ENCODE measurements at places on chromosomes 4 and X. TPM values are rescaled to one million over a fixed set of nuclear protein-coding genes. Genes with fewer than 3 reads are reported as not detected.
A peak's percentile ranks its signal among the peaks of the same experiment; 100 is the strongest.

REPS2 gene
- 0.31 TPM for total RNA-seq

EDNRA gene
- not detected for total RNA-seq

MAOB gene
- not detected for total RNA-seq

NSUN7 gene
- not detected for total RNA-seq

STATH gene
- total RNA-seq, result not detected

CDX4 gene
- not detected for total RNA-seq

RAB40A gene
- not detected for total RNA-seq

RTL3 gene
- not detected for total RNA-seq

GPRASP1 gene
- total RNA-seq, result 0.43 TPM

BANK1 gene
- not detected for total RNA-seq

FGF5 gene
- total RNA-seq, result 0.92 TPM

MAGIX gene
- total RNA-seq, result 2.7 TPM

ZRSR2 gene
- total RNA-seq, result 0.49 TPM

CSAG2 gene
- total RNA-seq, result not detected

SAP30 gene
- 37.1 TPM for total RNA-seq

DNA sequence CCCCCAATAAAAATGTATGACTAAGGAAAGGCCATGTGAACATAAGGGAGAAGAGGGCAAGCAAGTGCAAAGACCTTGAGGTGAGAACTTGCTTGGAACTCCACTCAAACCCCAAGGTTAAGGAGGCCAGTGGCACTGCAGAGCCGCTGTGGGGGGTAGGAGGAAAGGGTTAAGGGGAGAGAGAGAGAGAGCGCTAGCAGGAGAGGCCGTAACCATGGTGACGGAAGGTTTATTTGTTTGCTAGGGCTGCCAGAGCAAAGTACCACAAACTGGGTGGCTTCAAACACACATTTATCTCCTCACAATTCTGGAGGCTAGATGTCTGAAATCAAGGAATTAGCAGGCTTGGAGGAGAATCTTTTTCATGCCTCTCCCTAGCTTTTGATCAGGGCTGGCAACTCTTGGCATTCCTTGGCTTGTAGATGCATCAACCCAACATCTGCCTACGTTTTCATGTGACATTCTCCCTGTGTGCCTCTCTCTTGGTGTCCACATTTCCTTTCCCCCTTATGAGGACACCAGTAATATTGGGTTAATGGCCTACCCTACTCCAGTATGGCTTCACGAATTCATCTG is 35.2 kb downstream of the SMIM20 start:
- DNase-seq, result no peak

- DNase-seq, result no peak
These were observed 153.7 kb upstream of the BMP3 start for GRCh38 chr4:80876810-80877209.

GRCh38 chrX:154437971-154438893 is 1.3 kb downstream of the GDI1 start:
- DNase-seq, result no peak

- DNase-seq, result no peak
These were observed 761.8 kb downstream of the FAM133A start for GRCh38 chrX:94435799-94436198.

DNA sequence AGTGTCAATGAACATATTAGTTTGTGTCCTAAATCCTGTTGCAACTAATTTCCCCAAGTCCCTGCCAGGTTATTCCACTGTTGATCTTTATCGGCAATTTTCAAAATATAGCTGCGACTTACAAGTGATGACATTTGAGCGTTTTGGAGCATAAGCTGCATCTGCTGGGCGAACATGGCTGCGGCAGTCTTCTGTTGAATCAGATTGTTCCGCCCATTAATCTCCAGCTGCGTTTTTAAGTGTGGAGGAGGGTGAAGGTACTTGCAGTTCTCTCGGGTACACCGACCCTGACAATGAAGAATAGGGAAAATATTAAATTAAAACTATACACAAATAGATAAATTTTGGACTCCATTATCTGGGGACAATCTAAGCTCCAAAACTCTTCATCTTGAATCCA is 82.7 kb downstream of the MBNL3 start:
- no peak for DNase-seq

GRCh38 chrX:2497961-2498780 is 2.6 kb downstream of the DHRSX start:
- DNase-seq, result peak; percentile 74

DNA sequence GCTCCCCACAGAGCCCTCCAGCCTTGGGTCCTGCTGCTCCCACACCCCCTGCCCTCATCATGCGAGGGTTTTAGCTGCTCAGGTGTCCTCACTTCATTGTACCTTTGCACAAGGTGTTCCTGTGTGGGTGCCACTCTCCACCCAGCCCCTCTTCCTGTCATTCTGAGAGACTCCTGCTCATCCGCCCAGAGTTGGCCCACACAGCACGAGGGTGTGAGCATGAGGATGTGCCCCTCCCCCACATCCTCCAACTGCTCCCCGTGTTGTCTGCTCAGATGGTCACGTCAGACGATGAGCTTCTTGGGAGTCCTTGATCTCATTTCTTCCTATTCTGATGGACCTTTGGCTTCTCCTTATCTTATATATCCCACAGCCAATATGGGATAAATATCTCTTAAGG is 53.2 kb downstream of the HTT-AS start:
- no peak for DNase-seq

- DNase-seq, result no peak
These were observed 18.9 kb downstream of the LAMP2 start for GRCh38 chrX:120450163-120450562.

GRCh38 chrX:2416851-2417604 is 83.7 kb downstream of the DHRSX start:
- DNase-seq, result no peak

GRCh38 chr4:35252866-35253265 is 991.4 kb downstream of the ARAP2 start:
- no peak for DNase-seq

DNA sequence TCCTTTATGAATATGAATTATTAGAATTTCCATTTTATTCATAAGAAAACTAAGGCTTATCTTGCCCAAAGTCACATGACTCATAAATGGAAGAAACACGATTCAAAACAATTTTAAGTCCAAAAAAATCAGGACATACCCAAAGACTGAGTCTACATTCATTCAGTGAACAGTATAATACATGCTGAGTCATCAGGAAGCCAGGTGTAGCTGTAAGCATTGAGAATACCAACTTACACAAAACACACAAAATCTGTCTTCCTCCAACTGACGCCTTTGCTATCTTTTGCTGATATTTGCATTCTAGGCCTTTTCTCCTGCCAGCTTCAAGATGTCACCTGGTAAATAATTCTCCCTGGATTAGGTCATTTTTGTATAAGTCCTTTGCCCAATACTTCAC is 520.1 kb upstream of the GALNT7 start:
- DNase-seq, result no peak

- DNase-seq, result no peak
These were observed 153.5 kb downstream of the PCDH18 start for GRCh38 chr4:137378821-137379220.

DNA sequence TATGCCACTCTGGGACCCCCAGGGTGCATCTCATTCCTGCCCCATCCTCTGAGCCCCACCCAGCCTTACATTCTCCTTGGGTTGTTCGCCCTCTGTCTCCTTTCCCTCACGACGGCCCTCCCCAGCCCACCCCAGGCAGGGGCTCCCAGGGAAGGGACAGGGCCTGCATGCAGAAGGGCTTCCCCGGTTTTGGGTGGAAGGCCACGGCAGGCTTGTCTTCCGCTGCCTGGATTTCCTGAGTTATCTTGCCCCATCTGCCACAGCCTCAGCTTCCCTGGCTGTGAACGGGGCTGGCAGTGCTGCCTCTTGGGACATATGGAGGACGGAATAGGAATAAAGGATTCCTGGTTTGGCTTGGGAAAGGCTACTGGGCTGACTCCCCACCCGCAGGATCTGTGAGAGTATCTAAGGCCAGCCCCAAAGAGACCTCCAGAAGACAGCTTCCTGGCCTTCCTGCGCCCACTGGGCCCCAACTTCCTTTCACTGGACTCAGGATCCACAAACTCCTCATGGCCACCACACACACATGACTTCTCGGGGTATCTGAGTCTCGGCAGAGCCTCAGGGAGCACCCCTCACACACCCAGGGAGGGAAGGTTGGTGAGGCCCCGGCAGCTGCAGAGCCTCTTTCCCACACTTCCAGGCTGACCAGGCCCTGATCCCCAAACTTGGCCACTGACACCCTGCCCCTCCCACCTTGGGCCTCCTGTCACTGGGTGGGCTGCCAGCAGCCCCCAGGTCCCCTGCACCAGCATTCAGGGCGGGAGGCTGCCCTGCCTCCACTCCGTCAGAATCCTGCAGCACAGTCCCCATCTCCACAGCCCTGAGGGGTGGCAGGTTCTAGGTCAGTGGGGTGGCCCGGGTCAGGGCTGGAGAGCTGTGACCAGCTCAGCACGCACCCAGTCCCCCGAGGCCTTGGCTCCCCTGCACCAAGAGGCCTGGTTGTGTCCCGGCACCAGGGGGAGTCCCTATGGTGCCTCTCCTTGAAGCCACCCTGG is 3.5 kb upstream of the MXD4 start:
- no peak for DNase-seq

- no peak for DNase-seq
These were observed 29.7 kb upstream of the FGF2 start for GRCh38 chr4:122796801-122797404.

- DNase-seq, result no peak
These were observed 138.8 kb upstream of the VCX start for GRCh38 chrX:7704205-7704604.

- DNase-seq, result peak; percentile 64
These were observed 11.0 kb downstream of the SUPT20HL1 start for GRCh38 chrX:24371391-24371972.

GRCh38 chr4:65658117-65658516 is 12.2 kb downstream of the EPHA5 start:
- DNase-seq, result no peak

- DNase-seq, result no peak
These were observed 71.8 kb upstream of the OTUD4 start for GRCh38 chr4:145252190-145252589.

DNA sequence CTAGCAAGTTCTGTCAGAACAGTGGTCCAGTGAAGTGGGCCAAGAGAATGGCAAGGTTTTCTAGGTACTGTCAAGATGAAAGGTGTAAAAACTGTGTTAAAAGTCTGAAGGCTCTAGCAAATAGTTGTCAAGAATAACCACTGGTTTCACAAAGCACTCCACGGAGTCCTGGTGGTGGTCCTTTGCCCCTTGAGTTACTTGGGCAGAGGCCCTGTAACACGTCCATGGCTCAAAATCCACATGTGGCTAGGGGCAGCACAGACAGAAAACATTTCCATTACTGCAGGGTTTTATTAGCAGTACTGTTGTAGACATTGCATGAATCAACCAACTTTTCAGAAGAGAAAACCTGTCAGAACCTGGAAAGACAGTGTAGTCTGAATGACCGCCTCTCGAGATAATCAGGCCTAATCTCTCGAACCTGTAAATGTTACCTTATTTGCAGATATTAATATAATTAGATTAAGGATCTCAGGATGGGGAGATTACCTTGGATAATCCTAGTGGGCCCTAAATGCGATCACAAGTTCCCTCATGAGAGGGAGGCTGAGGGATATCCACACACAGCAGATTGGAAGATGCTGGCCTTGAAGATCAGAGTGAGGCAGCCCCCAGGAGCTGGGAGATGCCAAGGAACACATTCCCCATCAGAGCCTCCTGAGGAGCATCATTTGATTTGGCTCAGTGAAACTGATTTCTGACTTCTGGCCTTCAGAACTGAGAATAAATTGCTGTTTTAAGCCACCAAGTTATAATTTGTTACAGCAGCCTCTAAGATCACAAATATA is 34.7 kb downstream of the ERVMER34-1 start:
- DNase-seq, result no peak

DNA sequence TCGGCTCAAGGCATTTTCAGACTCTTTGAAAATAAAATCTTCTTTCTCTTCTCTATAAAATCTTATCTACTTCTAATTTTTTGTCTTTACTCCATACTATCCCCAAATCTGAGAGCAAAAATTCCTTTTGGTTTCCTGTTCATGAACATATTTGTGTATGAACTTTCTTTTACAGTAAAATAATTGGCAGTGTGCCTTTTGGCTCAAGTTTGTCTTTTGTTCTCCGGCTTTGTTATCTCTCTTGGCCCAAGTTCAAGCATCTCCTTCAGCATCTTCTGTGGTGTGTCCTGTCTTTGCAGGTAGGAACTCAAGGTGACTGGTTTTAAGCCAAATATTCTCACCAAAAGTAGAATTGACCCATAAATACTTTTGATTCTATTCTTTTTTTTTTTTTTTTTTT is 276.6 kb upstream of the FAT1 start:
- no peak for DNase-seq

- no peak for DNase-seq
These were observed 1.9 kb downstream of the CHRNA9 start for GRCh38 chr4:40337051-40337450.

GRCh38 chrX:129982300-129983251 is at the start of gene BCORL1:
Gene BCORL1, plus strand, starts transcription at chrX:129982635. Its CDS starts 22,597 bp downstream, at chrX:130005232.
- peak; percentile 93 for DNase-seq

GRCh38 chr4:77697860-77698590 is 92.4 kb downstream of the CXCL13 start:
- peak; percentile 6 for DNase-seq

- DNase-seq, result peak; percentile 82
These were observed at the start of gene SOD3 for GRCh38 chr4:24794916-24795665. Gene SOD3, plus strand, starts transcription at chr4:24795573. Its CDS starts 3,949 bp downstream, at chr4:24799522.

- no peak for DNase-seq
These were observed 62.5 kb downstream of the RGS12 start for GRCh38 chr4:3355266-3355748.

DNA sequence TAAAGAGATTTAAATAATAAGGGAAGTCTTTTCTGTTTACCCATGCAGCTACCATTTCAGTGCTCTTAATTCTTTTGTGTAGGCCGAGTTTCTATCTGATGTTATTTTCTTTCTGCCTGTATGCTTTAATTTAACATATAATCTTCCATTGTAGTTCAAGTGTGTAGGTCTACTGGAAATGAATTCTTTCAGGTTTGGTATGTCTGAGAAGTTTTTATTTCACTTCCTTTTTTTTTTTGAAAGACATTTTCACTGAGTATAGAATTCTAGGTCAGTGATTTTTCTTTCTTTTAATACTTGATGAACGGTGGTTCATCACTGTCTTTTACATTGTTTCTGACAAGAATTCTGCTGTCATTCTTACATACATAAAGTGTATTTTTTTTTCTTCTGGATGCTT is 42.1 kb downstream of the VAMP7 start:
- DNase-seq, result no peak

GRCh38 chr4:87012265-87012953 is 77.6 kb downstream of the AFF1 start:
- no peak for DNase-seq

DNA sequence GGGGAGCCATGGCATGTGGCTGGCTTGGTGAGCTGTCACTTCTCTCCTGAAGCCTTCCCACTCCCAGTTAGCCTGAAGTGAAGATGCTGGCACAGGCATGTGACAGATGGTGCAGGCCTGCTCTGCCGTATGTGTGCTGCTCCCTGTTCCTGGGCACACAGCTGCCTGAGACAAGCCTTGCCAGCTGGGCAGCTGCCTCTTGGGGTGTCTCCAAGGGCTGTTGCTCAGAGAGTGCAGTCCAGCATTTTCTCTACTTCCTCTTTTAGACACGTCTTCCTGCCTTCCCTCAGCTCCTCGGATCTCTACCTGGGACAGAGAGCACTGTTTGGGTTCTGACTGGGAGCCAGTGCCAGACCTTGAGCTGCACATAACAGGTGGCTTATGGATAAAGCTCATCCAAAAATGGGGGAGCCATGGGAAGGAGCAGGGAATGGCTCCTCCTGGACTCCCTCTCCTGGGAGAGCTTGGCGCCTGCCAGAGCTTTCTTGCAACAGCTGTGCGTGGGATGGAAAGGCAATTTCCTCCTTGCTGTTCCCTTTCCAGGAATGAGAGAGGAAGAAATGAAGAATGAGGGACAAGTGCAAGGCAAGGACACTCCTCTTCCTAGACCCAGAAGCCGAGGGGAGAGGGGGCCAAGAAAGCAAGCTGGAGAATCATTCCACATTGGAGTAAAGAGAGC is 132.9 kb downstream of the MSL3 start:
- peak; percentile 66 for DNase-seq

- no peak for DNase-seq
These were observed 5.2 kb downstream of the TLR3 start for GRCh38 chr4:186074189-186074588.
